Kidney (tissue), 22 donors: ENCODE measurements at places on chromosomes 12 and 14. TPM values are rescaled to one million over a fixed set of nuclear protein-coding genes. Genes with fewer than 3 reads are reported as not detected.
A peak's percentile ranks its signal among the peaks of the same experiment; 100 is the strongest.

DNA sequence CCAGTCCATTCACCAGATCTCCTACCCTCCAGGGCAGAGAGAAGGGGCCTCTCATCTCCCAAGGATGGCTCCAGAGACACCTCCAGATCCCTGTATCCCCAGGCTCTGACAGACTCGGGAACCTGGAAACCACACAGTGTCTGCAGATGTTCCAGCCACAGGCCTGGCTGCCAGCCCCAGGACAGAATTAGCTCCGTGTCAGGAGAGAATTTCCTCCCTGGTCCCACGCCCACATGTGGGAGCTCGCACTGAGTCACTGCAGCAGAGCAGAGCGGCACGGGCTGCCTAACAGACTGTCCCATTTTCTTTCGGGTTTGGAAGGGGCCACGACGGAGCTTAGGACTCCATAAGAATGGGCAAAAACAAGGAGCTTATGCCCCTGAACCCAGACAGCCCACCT is 33.6 kb downstream of the CMKLR1 start:
- peak; percentile 92 for DNase-seq

- DNase-seq: no peak
Measured at GRCh38 chr14:54665946-54666345, 99.0 kb downstream of the SAMD4A start.

DNA sequence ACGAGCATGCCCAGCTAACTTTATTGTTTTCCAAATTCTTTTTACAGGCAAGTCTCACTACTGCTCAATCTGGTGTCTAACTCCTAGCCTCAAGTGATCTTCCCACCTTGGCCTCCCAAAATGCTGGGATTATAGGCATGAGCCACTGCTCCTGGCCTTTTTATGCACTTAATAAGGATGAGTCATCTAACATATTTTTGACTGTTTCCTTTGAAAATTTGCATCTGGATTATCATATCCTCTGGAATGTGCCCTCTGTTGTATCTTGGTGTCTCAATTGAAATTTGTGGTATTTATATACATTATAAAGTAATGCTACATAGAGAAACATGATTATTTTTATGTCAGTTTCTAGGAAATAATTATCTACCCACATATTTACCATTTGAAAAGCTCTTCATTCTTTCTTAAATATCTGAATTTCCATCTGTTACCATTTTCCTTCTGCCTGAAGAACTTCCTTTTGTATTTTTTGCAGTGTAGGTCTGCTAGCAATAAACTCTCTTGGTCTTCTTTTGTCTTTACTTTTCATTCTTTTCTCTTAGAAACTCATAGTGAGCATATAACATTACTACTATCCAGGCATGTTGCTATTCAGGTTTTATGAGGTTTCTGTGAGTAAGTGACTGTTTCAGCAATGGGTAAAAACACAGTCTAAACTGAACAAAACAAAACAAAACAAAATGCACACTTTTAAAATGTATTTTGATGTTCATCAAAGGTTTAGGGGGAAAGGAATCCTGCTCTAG is 52.8 kb upstream of the CNOT2 start:
- DNase-seq: no peak

- no peak for DNase-seq
Measured at GRCh38 chr12:42234970-42235369, 3.1 kb downstream of the YAF2 start.

- DNase-seq: no peak
Measured at GRCh38 chr12:92271341-92271740, 125.7 kb upstream of the BTG1 start.

DNA sequence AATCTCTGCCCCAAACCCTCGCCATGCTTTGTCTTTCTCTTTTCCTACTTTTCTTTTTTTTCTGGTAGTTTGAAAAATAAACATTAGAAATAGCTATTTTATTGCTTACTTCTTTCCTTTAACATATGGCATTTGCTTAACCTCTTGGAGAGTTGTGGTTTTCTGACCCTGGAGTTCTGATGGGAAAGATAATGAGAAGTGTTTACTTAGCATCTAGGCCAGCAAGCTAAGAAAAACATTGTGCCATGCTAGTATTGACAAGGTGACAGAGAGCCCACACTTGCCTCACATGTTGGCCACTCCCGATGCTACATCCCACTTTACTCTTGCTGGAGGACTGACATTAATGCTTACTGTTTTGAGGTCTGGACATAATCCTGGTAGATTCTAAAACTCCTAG is 886.2 kb downstream of the DIO2 start:
- no peak for DNase-seq

DNA sequence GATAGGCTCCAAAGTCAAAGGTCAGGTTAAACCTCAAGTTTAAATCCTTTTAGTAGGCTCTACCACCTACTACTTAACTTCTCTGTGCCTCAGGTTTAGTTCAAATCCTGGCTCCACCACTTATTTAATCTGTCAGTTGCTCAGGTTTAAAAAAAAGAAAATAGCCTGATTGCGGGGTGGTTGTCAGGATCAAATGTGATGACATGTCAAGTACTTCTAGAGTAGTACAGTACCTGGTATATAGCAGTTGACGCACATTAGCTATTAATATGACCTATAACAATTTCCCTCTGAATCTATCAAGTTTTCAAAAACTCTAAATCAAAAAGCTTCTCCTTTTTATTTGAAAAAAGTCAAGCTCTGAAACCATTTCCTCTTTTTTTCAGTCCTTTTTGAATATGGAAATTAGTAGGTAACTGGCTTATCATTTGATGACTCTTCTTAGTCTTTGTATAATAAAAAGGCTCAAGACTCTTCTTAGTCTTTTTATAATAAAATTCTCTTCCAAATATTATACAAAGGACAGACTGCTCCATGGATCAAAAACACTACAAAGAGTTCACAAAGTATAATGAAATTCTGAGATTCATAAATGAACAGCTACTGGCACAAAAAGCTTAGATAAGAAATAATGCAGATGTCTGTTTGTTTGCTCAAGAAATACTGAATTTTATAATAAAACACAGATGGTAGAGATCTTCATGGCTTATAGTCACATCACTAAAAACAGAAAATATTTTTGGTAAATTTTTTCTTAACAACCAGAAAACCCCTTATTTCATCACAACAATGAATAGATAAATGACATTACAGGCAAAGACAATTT is 5.0 kb downstream of the OSBPL8 start:
- DNase-seq: no peak

DNA sequence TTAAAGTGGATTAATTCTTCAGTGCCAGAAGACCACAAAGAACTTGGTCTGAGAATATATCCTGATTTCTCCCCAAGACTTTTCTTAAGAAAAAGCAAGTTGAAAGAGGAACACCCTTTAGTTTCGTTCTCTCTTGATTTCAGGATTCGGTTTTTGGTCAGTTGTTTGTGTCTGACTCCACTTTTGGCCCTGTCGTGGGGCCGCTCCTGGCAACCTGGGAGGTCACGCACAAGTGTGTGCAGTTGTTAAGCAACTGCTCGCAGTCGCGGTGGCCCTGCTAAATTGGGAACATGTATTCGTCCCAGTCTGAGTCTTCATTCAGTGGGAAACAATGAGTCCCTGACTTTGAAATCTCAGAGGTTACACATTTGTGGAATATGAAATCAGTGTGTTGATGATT is 68.7 kb downstream of the RGS6 start:
- no peak for DNase-seq

DNA sequence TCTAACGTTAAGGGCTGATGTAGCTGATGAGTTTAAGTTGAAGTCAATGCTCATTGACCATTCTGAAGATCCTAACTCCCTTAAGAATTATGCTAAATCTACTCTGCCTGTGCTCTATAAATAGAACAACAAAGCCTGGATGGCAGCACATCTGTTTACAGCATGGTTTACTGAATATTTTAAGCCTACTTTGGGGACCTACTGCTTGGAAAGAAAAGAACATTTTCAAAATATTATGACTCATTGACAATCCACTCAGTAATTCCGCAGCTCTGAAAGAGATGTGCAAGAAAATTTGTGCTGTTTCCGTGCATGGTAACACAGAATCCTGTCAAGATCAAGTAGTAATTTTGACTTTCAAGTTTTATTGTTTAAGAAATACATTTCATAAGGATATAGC is 35.0 kb upstream of the NAV3 start:
- no peak for DNase-seq

- no peak for DNase-seq
Measured at GRCh38 chr12:127515941-127516340, 751.0 kb upstream of the TMEM132C start.

- no peak for DNase-seq
Measured at GRCh38 chr12:14310866-14311265, 54.6 kb upstream of the ATF7IP start.

- no peak for DNase-seq
Measured at GRCh38 chr12:104684884-104685283, 228.1 kb downstream of the CHST11 start.

DNA sequence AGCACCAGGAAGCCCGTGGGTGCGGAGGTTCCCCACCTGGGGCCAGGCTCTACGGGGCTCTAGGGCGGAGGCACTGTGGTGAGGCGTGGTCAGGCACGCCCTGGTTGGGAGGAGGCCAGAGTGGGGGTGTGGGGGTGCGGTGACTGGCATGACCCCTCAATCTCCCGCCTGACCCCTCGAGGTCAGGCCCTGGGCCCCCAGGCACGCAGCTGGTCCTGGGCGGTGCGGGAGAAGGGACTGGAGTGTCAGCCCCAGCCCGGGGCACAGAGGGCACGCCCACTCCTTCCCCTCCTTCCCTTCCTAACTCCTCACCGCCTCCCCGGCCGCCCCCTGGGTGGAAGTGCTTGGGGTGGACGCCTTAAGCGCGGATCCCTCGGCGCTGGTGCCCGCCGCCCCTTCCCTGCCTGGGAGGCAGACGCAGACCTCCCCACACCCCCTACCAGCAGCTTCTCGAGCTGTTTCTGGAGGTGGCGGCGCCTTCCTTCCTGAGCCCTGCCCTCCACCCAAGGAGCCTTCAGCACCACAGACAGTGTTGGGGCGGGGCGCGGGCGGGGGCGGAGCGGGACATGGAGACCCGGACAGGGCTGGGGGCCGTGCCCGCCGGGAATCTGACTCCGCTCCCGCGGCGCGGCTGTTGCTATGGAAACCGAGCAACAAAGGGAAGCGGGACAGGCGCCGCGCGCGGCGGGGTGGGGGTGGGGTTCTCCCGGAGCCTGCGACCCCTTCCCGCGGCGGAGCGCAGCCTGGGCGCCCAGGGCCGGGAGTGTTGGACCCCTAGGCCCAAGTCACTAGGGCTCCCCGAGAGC is 741 bp upstream of the CRIP2 start:
- DNase-seq: peak; percentile 99

DNA sequence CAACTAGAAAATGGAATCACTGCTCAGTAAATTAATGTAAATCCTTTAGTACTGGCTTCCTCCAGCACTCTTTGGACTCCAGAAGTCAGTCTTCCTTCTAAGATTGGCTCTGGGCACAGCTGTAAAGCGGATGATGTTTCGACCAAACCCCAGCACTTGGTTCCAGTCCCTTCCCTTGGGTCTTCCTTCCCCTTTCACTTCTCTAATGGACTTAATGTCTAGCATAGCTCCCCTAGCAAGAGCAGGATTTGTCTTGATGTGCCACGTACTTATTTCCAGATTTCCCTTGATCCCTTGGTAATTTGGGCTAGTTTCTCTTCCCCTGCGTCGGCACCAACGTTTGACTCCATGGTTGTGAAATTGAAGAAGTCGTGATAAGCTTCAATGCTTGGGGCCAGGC is 28.3 kb downstream of the C12orf75 start:
- no peak for DNase-seq

- DNase-seq: no peak
Measured at GRCh38 chr12:33639975-33640374, 200.4 kb upstream of the SYT10 start.

- DNase-seq: no peak
Measured at GRCh38 chr14:55912344-55912743, 205.9 kb upstream of the PELI2 start.

GRCh38 chr14:21369949-21370679 is 13.7 kb downstream of the SUPT16H start:
- DNase-seq: no peak

DNA sequence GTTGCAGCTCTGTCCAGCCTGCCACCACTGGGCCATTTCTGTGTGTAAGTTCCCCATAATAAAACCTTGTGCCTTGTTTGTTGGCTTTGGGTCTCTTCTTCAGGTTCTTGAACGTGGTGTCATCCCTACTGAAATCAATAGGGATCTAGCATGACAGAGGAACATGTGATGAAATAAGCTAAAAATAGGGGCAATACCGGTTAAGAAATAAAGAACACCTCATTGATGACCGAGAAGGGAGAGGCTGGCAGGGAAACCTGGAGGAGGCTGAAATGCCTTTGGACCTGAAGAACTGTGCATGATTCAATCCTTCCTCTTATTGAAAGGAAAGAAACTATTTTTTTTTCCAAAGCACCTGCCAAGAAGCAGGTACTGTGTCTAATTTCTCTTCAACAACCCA is 172.3 kb downstream of the PPM1H start:
- DNase-seq: no peak

Gene PIWIL1
- total RNA-seq: 0.31 TPM

Gene CHST11
- 23.3 TPM for total RNA-seq

Gene CEP83
- total RNA-seq: 17.1 TPM

Gene SIX6
- total RNA-seq: not detected

Gene SMOC1
- 2.8 TPM for total RNA-seq

Gene SLC8A3
- 0.98 TPM for total RNA-seq

Gene LALBA
- not detected for total RNA-seq
